ENCODE measurements at places on chromosomes 5 and 9. TPM values are rescaled to one million over a fixed set of nuclear protein-coding genes. Genes with fewer than 3 reads are reported as not detected.
A peak's percentile ranks its signal among the peaks of the same experiment; 100 is the strongest.

DNA sequence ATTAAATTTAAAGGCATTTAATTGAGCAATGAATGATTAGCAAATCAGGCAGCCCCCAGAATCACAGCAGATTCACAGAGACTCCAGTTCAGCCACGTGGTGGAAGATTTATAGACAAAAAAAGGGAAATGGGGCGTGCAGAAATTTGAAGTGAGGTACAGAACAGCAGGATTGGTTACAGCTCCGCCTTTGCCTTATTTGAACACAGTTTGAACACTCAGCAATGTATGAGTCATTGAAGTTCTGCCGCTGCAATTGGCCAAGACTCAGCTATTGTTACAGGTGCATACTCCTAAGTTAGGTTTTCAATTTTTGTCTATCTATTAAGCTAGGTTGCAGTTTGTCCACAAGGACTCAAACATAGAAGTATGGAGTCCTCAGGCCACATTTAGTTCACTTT, 157.7 kb upstream of the SLC12A2 start:
- no peaks in the 10 kb centered on the region for H3K36me3 ChIP-seq
- H3K27me3 ChIP-seq: no peaks in the 10 kb centered on the region
- no peak overlapping the region for H3K27ac ChIP-seq
- DNase-seq: no peak
- no peak overlapping the region for H3K4me3 ChIP-seq
- H3K4me1 ChIP-seq: no peaks in the 10 kb centered on the region

GRCh38 chr9:90727488-90727887, 74.1 kb upstream of the SYK start:
- H3K27ac ChIP-seq: no peak overlapping the region
- no peak overlapping the region for H3K4me3 ChIP-seq
- no peak for DNase-seq
- no peaks in the 10 kb centered on the region for H3K27me3 ChIP-seq
- H3K4me1 ChIP-seq: no peaks in the 10 kb centered on the region
- no peaks in the 10 kb centered on the region for H3K36me3 ChIP-seq

- H3K4me1 ChIP-seq: no peaks in the 10 kb centered on the region
- no peak overlapping the region for H3K4me3 ChIP-seq
- no peak for DNase-seq
- H3K36me3 ChIP-seq: no peaks in the 10 kb centered on the region
- H3K27ac ChIP-seq: no peak overlapping the region
These were observed 294.0 kb downstream of the YTHDC2 start for GRCh38 chr5:113807427-113807991.

DNA sequence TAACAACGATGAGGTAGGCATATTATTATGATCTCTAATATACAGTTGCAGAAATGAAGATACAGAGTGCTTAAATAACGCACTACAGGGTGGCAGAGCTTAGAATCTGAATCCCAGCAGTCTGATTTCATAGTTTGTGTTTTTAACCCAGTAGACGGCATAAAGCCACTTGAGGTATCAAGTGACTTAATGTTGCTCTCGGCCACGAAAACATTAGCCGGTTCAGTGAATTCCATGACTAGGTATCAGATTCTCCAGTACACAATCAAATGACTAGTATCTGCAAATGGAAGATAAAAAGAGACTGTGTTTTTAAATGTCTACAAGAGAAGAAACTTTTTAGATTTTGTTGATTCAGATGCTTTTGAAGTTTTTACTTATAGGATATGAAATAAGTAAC, 24.8 kb downstream of the SMC2 start:
- H3K4me1 ChIP-seq: no peaks in the 10 kb centered on the region
- no peak overlapping the region for H3K27ac ChIP-seq
- H3K36me3 ChIP-seq: no peaks in the 10 kb centered on the region

- no peaks in the 10 kb centered on the region for H3K36me3 ChIP-seq
- DNase-seq: no peak
- no peaks in the 10 kb centered on the region for H3K4me1 ChIP-seq
- H3K27ac ChIP-seq: no peak overlapping the region
These were observed 145.9 kb upstream of the ADCY2 start for GRCh38 chr5:7250004-7250403.

- H3K27ac ChIP-seq: no peak overlapping the region
- no peaks in the 10 kb centered on the region for H3K36me3 ChIP-seq
- H3K4me1 ChIP-seq: no peaks in the 10 kb centered on the region
These were observed 92.4 kb downstream of the ARL15 start for GRCh38 chr5:54217826-54218503.

DNA sequence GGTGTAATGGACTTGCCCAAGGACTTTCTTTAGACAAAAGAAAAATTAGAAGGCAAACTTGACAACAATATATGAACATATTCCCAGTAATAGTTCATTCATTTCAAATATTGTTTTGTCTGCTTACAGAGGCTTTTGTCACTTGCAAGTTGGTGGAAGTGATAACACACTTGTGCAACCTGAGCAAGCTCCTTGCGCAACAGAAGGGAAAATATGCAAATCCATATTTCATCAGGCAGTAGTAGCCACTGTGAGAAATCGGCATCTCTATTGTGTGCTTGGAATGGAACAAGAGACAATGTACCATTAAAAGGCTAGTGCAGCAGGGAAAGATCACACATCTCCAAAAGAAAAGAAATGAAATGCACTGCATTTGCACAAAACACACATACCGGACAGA, 125.3 kb upstream of the RASEF start:
- no peak overlapping the region for H3K27ac ChIP-seq
- H3K27me3 ChIP-seq: no peaks in the 10 kb centered on the region
- DNase-seq: no peak
- H3K36me3 ChIP-seq: no peaks in the 10 kb centered on the region
- no peaks in the 10 kb centered on the region for H3K4me1 ChIP-seq
- H3K4me3 ChIP-seq: no peak overlapping the region

DNA sequence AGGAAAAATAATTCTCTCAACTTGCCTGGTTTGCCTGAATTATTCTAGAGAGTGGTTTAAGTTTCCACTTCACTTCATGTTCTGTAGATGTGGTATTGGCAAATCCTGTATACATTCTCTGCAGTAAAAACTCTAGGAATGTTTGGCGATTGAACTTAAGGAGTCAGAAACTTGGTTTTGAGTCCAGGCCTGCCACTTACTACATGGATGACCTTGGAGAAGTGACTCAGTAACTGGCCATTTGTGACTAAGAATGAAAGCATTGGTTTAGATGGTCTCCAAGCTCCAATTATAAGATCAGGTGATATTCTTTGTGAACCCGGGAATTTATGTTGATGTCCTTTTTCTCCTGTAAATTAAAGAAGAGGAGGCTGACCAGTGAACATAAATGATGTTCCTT, 233.8 kb downstream of the GAS1 start:
- H3K4me3 ChIP-seq: no peak overlapping the region
- H3K27ac ChIP-seq: no peak overlapping the region
- no peaks in the 10 kb centered on the region for H3K27me3 ChIP-seq
- no peaks in the 10 kb centered on the region for H3K4me1 ChIP-seq
- no peaks in the 10 kb centered on the region for H3K36me3 ChIP-seq
- DNase-seq: no peak

GRCh38 chr9:9893837-9894236, 719.0 kb downstream of the PTPRD start:
- no peak for DNase-seq
- H3K27ac ChIP-seq: no peak overlapping the region
- no peaks in the 10 kb centered on the region for H3K4me1 ChIP-seq
- H3K36me3 ChIP-seq: no peaks in the 10 kb centered on the region
- no peaks in the 10 kb centered on the region for H3K27me3 ChIP-seq

DNA sequence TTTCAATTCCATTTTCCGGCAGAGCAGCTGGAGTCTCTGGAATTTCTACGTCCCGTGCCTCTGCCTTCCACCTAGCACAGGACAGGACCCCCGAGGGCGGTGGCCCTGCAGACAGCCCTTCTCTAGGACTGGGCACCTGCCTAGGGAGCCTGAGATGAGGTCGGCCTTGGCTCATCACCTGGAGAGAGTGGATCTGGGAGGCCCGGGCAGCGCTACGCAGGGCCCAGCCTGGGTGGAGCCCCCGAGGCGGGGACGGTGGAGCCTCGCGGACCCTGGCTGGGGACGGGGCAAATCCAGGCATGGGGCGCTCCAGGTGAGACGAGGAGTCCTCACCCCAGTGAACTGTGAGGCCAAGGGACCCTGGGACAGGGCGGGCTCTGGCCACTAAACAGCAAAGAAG, 114.5 kb downstream of the MTRR start:
- no peak overlapping the region for H3K4me3 ChIP-seq
- H3K27ac ChIP-seq: no peak overlapping the region
- no peaks in the 10 kb centered on the region for H3K36me3 ChIP-seq
- H3K27me3 ChIP-seq: no peaks in the 10 kb centered on the region

DNA sequence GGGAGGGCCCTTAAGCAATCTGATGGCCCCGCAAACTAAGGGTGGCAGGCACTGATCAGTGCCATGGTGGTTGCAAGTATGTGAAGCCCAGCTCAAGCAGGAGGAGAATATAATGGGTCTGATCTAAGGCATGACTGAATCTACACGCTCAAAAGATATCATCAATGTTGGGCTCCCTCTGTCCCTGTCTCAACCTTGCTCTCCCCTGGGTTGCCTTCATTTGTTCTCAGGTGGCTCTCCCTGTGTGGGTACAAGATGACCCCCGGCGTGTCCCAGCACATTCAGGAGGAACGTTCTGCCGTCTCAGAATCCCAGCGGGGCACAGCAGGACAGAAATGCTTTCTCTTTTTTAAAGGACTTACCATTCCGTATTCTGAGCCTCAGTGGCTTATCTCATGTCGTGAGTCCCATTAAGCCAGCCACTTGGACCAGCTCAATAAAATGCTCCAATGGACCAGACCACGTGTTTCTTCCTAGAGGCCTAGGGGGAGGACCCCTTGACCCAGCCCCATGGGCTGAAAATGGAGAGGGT, 12.0 kb upstream of the RNF130 start:
- no peaks in the 10 kb centered on the region for H3K36me3 ChIP-seq
- no peak for DNase-seq
- no peak overlapping the region for H3K27ac ChIP-seq

- DNase-seq: peak; percentile 35
- H3K4me3 ChIP-seq: no peak overlapping the region
- no peaks in the 10 kb centered on the region for H3K4me1 ChIP-seq
These were observed 45.2 kb upstream of the SEMA4D start for GRCh38 chr9:89543111-89543510.

Gene PRR16
- 0.16 TPM for total RNA-seq

GRCh38 chr9:73640971-73641370, 489.3 kb downstream of the ANXA1 start:
- H3K4me1 ChIP-seq: no peaks in the 10 kb centered on the region
- no peaks in the 10 kb centered on the region for H3K36me3 ChIP-seq
- DNase-seq: no peak
- H3K4me3 ChIP-seq: no peak overlapping the region
- no peak overlapping the region for H3K27ac ChIP-seq

GRCh38 chr9:133589454-133590227, 19.5 kb downstream of the FAM163B start:
- no peak for DNase-seq
- H3K4me1 ChIP-seq: no peaks in the 10 kb centered on the region
- no peaks in the 10 kb centered on the region for H3K27me3 ChIP-seq
- H3K36me3 ChIP-seq: no peaks in the 10 kb centered on the region
- no peak overlapping the region for H3K27ac ChIP-seq

DNA sequence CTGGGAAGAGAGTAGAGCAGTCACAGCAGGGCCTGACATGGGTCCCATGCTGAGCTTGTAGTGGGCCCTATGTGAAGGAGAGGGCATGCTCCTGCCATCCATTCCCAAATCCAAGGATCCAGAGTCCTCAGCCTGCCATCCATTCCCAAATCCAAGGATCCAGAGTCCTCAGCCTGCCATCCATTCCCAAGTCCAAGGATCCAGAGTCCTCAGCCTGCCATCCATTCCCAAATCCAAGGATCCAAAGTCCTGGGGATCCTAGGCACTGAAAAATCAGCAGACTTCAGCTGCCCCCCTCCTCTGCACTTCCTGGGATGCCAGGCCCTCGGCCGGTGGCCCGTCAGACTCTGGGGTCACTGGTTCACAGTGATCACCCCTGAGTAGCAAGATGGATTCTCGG, 33.6 kb downstream of the THBS4 start:
- H3K27ac ChIP-seq: no peak overlapping the region
- H3K4me1 ChIP-seq: no peaks in the 10 kb centered on the region
- no peak overlapping the region for H3K4me3 ChIP-seq
- DNase-seq: no peak
- no peaks in the 10 kb centered on the region for H3K27me3 ChIP-seq

GRCh38 chr5:148290271-148291195, 21.7 kb upstream of the SPINK7 start:
- no peaks in the 10 kb centered on the region for H3K4me1 ChIP-seq
- no peak for DNase-seq
- no peak overlapping the region for H3K4me3 ChIP-seq
- H3K27ac ChIP-seq: no peak overlapping the region
- no peaks in the 10 kb centered on the region for H3K27me3 ChIP-seq

All from right lobe of liver (tissue), 6 donors.